Esophagus squamous epithelium (tissue), 5 donors: ENCODE measurements at places on chromosomes 5 and 9.

DNA sequence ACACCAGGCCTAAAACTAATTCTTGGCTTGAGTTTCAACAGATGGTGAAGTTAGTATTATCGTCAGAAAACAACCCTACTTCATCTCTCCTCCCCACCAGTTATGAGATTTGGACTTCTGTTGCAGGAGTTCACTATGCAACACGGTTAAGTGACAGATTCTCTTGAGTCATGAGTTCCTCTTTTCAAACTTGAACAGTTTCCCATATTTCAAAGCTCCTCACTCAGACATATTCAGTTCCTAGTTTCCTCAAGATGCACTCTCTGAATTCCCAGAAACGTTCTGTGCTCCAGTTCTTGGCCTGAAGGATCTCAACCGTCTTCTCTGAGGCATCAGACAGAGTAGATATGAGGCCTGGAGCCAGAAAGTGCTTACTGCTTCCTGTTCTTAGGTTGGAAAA lies 7.3 kb upstream of the PTGER4 start:
- no peak for DNase-seq

DNA sequence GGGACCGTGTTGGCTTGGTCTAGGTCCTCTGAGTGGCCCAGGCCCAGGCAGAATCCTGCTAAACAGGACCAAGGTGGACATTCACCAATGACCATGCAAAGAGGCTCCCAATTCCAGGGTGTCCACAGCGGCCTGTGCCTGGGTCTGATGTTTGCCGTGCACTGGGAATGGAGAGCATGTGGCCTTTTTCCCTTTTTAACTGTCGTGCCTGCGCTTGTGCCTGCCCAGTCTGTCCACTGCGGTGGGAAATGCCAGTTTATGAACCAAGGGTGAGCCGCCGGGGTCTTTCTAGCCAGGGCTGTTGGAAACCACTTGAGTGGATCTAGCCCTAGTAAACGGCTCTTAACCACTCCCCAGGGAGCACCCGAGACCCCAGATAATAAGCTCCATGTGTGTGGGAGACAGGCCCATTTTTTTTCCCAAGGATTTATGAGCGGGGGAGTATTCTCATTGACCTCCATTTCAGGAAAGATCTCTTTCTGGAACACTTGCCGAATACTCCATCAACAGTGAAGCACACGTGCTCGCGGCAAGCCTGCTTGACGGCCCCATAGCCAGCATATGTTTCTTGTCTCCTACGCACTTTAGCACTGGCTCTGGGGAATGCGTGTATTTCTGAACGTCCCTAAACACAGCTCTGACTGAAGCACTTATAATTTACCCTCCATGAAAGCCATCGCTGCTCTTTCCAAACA lies 93.2 kb upstream of the PHYKPL start:
- no peak for DNase-seq

DNA sequence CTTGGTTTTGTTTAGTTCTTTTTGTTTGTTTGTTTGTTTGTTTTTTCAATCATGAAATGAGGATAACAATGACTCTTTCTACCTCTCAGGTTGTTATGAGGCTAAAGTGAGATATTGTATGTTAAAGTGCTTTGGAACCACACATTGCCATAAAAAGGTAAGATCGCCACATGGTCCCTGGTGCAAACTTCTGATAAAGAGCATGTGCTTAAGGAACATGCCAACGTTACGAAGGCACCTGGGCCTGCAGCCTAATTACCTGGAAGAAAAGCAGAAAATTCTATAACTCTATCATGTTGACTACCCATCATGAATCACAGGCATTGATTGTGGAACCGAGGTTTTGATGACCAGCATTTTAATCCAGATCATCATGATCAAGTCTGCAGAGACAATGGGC lies 151.8 kb downstream of the DROSHA start:
- no peak for DNase-seq

- no peak for DNase-seq
These were observed 966.0 kb upstream of the COX7C start for GRCh38 chr5:85651731-85652130.

GRCh38 chr5:24789611-24790351 lies 145.0 kb upstream of the CDH10 start:
- DNase-seq = no peak

GRCh38 chr5:157115012-157115411 lies 6.2 kb upstream of the HAVCR2 start:
- no peak for DNase-seq

- no peak for DNase-seq
These were observed 404.0 kb downstream of the TLE4 start for GRCh38 chr9:79975621-79976256.

DNA sequence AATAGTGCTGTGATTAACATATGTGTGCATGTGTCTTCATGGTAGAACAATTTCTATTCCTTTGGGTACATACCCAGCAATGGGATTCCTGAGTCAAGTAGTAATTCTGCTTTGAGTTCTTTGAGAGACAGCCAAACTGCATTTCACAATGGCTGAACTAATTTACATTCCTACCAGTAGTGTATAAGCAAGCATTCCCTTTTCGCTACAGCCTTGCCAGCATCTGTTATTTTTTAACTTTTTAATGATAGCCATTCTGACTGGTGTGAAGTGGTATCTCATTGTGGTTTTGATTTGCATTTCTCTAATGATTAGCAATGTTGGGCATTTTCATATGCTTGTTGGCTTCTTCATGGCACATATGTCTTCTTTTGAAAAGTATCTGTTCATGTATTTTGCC lies 308.5 kb downstream of the ARRDC3 start:
- no peak for DNase-seq

DNA sequence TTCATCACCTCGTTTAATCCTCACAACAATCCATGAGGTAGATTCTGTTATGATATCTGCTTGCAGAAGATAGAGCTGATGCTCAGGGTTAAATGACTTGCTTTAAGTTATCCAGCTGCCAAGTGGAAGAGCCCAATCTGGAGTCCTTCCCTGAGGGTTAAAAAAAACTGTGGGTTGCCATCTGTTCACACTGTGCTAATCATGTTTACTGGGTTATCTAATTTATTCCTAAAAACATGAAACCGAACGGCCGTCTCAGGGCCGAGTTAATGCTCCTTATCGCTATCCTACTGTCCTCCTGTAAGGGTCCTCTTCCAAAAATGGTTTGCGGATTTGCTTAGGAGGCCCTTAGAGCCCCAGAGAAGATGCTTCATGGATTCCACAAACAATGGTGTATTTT lies 153.3 kb downstream of the YIPF5 start:
- DNase-seq = no peak

DNA sequence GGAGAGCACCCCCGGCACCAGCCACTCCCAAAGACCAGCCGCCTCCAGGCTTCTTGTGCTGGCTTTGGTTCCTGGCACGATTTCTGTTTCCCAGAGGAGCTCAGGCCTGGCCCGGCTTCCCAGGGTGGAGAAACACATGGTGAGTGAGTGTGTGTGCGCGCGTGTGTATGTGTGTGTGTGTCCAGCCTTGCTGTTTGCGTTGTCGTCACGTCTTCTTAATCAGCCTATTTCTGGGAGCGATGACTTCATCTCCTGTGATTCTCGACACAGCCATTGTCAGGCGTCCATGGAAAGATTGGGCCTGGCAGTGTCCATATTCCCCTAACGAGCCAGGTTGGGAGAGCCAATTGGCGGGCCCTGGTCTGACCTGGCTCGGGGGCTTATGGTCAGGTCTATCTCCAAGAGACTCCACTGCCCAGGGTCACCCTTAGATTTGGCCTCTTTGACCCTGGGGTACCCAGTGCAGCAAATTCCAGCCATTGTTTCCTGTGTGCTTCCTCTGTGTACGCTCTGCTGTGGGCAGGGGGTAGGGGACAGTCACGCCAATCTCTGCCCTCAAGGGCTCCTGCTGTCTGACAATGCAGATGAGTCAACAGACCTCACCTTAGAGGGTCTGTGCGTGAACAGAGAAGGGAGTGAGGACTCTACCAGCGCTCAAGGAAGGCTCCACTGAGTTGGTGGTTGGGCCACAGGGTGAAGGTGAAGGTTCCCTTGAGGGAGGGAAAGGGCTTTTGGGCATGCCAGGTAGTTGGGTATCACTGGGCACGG lies 73.8 kb downstream of the DAB2IP start:
- no peak for DNase-seq

DNA sequence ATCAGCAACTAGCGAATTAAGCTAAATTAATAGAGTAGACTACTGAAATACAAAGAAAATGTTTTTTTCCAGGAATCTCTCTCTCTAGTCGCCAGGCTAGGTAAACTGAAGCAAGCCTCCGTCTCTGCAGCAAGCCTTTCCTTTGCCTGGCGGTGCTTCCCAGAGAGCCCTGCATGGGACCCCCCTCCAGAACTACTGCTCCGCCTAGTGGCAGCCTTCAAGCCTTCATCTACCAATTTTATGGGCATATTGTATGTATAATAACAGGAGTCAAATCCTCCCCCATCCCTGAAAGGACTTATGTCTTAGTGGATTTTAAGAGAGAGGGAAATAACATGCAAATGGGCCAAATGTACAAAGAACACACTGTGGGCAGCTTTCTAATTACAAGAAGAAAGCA lies 241.9 kb downstream of the SAXO1 start:
- no peak for DNase-seq

DNA sequence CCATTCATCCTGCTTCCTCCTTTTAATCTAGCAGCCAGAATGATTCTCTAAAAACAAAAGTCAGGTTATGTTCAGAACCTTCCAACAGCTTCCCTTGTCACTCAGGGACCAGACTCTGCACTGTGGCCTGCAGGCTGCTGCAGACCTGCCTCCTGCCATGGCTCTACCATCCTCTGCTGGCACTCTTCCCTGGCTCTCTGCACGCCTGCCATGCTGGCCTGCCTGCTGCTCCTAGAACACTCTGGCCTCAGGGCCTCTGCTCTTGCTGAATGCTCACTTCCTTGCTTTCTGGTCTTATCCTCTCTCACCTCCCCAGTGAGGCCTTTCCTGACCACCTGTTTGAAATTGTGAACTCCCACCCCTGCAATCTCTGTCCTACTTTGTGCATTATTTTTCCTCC lies 149.4 kb downstream of the CD180 start:
- no peak for DNase-seq

GRCh38 chr5:124285733-124286132 lies 460.7 kb downstream of the ZNF608 start:
- DNase-seq = no peak

GRCh38 chr9:121672213-121672612 lies 20.8 kb downstream of the DAB2IP start:
- no peak for DNase-seq
